ENCODE measurements at places on chromosomes 11 and 22. TPM values are rescaled to one million over a fixed set of nuclear protein-coding genes. Genes with fewer than 3 reads are reported as not detected.
A peak's percentile ranks its signal among the peaks of the same experiment; 100 is the strongest.

DNA sequence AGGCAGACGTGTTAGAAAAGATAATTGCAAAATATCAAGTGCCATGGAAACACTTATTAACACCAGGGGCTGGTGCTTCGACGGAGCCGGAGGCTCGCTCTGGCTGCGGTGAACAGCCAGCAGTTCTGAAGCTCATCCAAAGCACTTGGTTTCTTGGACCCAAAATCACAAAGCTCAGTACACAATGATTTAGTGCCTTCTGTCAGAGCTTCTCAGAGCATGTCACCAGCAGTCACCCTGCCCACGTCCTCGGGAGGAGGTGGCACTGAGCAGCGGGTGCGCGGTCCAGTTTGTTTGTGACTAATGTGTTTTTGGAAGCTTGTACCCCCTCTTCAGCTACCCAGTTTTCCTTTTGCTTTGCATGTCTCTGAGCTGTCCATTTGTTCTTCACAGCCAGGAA is 58.7 kb upstream of the KIRREL3 start:
- peak; percentile 14 for DNase-seq

GRCh38 chr22:36430863-36431262 is 43.1 kb upstream of the MYH9 start:
- DNase-seq: peak; percentile 33

- DNase-seq: no peak
Observed at GRCh38 chr11:360326-361280, 8.7 kb upstream of the B4GALNT4 start.

The PRR33 gene
- total RNA-seq: 1.4 TPM

DNA sequence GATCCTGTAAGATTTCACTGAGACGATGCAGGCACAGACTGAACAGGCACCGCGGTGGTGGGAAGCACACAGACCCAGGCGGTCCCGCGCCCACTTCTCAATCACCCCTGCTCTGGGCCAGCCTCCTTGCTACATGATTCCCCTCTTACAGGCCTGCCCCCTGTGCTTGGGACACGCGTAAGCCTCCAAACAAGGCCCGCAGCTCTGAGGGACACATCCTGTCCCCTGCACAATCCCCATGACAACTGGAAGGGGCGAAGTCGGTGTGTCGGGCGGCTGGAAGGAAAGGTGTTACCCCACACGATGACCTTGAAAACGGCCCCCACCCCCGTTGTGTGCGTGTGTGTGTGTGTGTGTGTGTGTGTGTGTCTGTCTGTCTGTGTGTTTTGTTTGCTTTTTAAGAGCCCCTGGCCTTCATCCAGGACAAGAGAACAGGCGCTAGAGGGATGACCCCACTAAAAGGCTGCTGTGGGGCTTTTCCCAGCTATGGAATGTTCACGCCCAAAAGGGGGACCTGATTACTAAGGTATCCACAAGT is 13.1 kb downstream of the CELSR1 start:
- DNase-seq: no peak

DNA sequence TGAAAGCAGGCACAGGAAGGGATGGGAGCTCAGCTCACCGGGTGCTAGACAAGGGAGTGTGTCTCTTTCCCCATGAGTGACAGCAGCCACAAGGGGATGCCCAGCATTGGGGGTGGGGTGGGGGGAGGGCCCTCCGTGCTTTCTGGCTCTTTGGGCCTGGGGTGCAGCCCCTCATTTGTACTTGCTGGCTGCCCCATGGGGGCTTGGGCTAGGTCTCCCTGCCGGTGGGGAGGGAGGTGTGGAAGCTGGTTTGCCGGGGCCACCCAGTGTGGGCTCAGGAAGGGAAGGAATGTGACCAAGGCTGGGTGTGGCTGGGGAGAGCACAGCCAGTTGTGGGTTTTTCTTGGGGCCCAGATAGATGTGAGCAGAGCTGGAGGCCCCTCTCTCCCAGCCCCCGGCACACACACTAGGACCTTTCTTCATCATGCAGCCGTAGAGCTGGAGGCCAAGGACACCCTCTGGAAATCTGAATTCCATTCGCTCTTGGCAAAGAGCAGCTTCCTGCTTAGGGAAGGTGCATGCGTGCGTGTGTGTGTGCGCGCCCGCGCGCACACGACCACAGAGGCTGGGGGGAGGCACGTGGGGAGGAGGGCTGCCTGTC is 25.8 kb downstream of the KCNQ1OT1 start:
- DNase-seq: no peak

DNA sequence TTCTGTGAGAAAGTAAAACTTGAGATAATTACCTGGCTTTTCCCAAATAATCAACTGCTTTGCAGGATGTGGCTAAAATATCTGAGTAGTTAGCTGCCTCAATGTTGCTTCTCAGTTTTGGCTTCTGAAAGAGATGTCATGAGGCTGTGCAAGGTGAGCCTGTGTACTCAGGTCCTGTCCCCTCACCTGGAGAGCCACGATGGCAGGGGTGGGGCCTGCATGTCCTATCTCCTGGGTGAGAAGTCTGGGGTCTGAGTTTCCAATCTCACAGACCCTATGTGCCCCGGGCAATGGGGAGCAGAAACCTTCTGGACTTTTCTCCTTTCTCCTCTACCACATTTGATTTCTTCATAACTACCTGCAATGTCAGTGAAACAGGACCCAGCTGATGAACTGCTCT is 338.6 kb upstream of the B3GAT1 start:
- no peak for DNase-seq

DNA sequence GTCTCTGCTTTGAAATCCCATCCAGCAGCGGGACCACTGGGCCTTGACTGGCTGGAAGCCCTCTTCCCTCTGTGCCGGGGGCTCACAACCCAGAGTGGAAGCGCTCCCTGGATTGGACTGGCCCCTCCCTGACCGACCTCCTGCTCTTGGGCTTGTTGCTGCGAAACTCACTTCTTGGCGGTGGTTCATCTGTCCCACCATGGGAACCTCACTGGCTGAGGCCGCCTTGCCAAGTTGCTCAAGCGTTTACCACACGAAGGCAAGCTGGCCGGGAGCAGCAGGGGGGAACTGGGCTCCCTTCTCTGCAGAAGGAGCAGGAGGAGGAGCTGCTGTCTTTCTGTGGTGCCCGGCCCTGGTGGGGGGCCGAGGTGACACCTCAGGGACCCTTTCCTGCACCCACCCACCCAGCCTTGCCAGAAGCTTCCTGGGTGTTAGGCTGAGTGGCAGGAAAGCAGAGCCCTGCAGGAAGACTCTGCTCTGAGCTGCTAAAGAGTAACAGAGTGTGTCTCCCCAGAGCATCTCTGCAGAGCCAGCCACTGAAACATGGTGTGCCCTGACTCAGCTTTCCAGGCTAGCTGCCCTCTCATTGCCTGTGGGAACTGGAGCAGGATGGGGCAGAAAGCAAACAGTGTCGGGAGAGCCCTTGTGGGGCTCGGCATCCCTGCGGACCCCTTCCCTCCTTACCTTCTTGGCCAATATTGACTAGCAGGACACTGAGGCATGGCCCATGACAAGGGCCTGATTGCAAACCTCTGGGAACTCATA is 88.5 kb upstream of the ALX4 start:
- DNase-seq: no peak

DNA sequence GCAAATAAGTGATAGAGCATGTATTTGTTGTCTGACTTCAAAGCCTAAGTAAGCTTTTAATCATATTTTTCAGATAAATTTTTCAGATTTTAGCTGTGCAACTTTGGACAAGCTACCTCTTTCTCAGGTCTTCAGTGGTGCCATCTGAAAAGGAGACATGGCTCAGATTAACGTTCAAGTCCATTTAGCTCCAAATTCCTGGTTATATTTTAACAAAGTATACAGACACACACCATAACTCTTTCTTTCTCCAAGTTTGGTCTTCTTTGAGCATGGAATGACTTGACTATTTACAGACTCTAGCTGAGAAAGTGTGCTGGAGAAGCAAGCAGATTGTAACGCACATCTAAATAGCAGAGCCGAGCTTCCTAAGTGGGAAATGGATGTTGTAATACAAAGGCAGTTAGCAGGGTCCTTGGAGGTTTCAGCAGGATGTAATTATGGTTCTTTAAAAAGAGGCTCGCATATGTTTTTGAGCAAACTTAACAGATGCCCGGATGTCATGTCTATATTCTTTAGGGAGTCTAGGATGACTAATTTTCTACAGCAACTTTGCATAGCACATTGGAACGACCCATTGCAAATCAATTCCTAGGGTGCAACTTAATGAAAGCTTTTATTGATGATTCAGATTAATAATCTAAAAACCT is 128.1 kb upstream of the E2F8 start:
- DNase-seq: no peak

The RTL10 gene
- total RNA-seq: 14.5 TPM

The TBX1 gene
- total RNA-seq: 42.6 TPM

- peak; percentile 87 for DNase-seq
Observed at GRCh38 chr22:46636221-46637002, 16.2 kb downstream of the GRAMD4 start.

DNA sequence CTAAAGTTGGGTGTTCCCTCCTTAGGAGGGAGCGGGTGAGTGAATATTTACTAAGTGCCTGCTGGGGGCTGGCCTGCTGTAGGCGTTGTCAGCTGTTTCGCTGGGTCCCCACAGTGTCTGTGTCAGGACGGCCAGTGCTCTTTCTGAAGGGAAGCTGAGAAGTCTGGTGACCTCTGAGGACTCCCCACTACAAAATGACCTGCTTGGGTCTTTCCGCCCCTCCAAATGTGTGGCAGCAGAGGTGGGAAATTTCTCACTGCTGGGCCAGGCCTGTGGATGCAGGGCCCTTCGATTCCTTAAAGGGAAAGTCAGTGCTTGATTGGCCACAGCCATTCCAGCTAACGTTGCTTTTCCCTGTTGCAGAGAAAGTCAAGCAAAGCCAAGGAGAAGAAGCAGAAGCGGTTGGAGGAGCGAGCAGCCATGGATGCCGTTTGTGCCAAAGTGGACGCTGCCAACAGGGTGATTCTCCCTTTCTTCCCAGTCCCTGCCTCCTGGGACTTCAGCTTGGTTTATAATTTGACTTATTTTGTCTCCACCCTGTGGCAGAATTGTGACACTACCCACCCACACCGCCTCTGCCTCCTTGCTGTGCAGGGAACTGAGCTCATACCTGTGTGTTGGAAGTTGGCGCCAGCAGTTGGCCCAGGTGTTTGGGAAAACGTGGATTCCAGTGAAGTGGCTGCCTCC is 6.8 kb downstream of the NAA40 start:
- DNase-seq: peak; percentile 75

The FXYD6 gene
- total RNA-seq: 1.7 TPM

GRCh38 chr11:18757811-18758210 is 31.8 kb upstream of the IGSF22 start:
- no peak for DNase-seq

- DNase-seq: no peak
Observed at GRCh38 chr11:132590986-132591385, 941.3 kb downstream of the OPCML start.

- DNase-seq: no peak
Observed at GRCh38 chr22:37312549-37313183, 30.4 kb downstream of the CYTH4 start.

The IL17REL gene
- total RNA-seq: not detected

DNA sequence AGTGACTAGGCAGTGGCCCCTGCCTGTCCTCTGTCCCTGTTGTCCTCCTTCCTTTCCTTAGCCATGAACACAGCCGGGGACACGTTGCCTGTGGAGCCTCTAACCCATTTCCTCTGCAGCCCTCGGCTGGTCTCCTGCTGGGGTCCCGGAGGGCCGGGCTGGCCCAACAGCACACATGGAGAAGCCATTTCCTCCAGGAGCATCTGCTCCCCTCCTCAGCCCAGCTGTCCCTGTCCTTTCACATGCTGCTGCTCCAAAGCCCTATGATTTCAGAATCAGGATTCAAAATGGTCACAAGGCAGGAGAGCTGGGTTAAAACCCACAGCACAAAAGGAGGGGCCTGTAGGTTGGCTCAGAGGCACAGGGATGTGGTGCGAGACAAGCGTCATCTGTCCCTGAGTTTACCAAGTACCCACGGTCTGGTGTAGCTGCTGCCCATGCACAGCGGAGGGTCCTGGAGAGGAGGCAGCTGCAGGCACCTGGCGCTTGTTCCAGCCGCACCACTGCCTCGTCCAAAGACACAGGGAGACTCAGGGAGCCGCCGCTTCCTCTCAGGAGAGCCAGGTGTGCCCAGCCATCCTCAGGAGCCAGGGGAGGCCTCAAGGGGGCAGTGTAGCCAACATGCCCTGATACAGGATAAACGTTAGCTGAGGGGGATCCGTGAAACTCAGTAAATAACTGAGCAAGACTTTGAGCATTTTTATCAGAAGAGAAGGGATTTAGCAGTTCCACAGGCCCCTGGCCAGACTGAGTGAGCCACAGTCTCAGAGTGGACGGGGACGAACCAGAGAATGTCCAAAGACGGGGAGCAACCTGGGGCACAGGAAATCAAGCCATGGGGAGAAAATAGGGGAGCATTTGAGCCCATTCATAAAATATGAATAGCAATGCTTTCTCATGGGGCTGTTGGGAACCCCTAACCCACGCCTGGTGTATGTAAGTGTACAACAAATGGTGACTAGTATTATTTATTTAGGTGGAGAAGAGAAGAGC is 3.9 kb upstream of the VSIG10L2 start:
- peak; percentile 79 for DNase-seq

- no peak for DNase-seq
Observed at GRCh38 chr11:103548838-103549237, 439.6 kb downstream of the DYNC2H1 start.

DNA sequence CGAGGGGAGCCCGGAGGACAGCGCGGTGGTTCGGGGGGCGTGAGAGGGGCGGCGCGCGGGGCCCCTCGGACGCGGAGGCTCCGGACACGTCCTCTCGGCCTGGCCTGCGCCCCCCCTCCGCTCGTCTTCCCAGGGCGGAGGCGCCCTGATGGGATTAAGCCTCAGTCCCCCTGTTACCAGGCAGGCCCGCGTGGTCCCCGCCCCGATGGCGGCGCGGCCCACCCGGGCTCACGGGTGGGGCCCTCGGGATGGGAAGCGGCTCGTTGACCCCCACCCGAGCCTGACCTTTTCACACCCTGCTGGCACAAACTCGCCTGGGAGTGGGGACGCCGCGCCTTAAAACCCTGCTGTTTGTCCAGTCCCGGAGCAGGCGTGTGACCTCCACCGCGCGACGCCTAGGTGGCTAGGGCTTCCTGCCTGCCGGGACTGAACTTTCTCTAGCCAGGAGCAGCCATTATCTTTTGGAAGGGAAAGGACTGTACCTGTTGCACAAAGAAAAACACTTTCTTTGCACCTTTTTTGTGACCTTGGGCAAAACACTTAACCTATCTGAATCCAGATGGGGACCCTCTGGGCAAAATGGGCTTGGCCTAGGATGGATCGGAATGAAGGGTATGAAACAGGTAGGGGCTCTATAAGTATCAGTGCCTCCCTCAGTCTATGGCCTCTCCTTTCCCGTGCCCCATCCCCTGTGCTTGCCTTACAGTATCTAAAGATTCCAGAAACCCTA is 1.0 kb downstream of the KIAA1671 start:
- DNase-seq: no peak

The POTEH gene
- total RNA-seq: not detected

The LINC01488 gene
- total RNA-seq: not detected
